Activated CD8-positive, alpha-beta memory T cell treated with anti-CD3 and anti-CD28 coated beads for 4 hours (primary cell): ENCODE measurements at places on chromosomes 16 and 17.

- no peak for DNase-seq
These were observed 320.7 kb downstream of the MAP2K4 start for GRCh38 chr17:12341328-12341727.

DNA sequence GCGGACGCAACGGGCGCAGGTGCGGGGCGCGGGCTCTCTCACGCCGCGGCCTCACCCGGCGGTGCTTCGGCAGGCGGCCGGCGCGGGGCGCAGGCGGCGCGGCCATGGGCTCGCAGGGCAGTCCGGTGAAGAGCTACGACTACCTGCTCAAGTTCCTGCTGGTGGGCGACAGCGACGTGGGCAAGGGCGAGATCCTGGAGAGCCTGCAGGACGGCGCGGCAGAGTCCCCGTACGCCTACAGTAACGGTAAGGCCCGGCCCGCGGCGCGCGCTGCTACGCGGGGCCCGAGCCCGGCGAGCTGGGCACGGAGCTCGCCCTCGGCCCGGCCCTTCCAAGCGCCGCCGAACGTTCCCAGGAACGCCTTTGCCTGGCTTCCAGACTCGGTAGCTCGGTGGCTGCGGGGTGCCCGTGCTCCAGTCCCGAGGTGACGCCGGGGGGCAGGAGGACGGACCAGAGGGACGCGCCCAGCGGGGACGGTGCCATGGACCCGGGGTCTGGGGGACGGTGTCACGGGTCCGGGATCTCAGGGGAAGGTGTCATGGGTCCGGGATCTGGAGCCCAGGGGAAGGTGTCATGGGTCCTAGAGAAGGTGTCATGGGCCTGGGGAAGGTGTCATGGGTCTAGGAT is 435 bp downstream of the RAB40C start:
- no peak for DNase-seq

DNA sequence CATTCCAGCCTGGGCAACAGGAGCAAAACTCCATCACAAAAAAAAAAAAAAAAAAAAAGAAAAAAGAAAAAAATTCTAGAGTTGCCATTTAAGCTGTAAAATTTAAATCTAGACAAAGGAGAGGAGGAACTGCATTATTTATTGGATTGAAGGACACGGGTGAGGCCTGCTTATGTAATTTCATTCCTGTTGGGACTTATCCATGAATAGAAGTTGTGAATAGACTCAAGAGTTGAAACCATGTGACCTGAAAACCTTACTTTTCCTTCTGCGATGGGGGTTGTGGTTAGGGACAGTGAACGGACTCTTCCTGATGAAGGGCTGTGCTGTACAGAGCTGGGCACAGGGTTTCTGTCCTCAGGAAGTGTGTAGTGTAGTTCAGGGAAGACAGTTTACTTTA is 22.5 kb downstream of the BANP start:
- DNase-seq = no peak

DNA sequence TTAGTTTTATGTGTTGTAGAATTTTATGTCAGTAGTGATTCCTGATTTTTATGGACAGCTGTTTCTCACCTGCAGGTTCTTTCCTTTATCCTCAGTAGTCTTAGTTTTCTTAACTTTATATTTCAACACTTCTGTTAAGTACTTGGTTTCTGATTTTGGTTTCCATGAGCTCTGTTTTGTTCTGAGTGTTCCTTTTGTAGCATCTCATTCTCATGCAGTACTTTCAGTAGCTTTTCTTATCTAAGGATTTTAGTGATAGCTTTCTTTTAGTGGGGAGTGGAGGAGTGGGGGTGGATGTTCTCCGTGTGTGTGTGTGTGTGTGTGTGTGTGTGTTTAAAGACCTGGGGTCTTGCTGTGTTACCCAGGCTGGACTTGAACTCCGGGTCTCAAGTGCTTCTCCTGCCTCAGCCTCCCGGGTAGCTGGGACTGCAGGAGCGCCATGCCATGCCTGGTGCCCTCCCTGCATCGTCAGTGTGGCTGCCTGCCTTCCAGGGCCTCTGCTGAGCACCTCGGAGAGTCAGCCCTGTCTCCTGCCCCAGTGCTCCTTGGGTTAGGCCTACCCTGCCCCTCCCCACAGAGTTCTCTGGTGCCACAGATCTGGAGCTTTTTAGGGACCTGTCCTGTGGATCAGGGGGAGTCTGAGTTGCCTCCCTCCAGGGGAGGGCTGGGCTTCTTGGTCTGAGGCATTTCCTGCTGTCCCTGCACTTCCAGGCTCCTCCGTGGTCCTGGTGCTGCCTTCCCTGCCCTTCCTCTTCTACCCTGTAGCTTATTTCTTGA is 4.3 kb upstream of the ZNF750 start:
- DNase-seq = no peak

- no peak for DNase-seq
These were observed 83.8 kb downstream of the FOXL1 start for GRCh38 chr16:86662195-86662594.

DNA sequence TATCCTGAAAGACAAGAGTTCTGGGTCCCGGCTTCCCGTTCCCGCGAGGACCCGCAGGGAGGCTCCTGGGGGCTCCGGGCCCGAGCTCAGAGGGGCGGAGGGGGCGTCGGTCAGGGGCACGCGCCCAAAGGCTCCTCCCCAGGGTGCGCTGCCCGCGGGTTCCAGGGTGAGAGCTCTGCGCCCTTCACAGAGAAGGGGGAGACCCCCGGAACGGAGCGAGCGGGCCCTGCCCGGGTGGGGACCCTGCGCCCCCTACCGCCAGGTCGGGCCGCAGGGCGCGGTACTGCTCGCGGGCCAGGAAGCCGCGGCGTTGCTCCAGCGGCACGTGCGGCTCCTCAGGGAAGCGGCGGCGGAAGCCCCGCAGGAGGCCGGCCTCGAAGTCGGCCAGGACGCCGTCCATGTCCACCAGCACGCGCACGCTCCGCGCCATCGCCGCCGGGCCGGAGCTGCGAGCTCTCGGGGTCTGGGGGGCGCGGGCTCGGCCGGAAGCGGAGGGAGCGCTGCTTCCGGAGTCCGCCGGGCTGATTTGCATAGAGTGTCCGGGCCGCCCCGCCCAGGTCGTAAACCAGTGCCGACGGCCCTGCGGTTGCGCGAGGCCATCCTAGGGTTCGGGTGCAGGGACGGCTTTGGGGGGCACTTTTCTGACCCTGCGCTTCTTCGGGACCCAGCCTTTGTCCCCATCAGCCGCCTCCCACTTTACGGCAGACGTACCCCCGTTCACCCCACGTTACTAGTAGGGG is at the start of gene NT5C:
Gene NT5C (minus strand): TSS at position 465 of the 740 bp plus-strand sequence. CDS start 35 bp downstream, at position 430.
- DNase-seq = peak; percentile 36

- no peak for DNase-seq
These were observed 272.4 kb upstream of the XYLT1 start for GRCh38 chr16:17743158-17743557.

GRCh38 chr17:59266745-59267144 is 46.4 kb downstream of the GDPD1 start:
- DNase-seq = no peak

DNA sequence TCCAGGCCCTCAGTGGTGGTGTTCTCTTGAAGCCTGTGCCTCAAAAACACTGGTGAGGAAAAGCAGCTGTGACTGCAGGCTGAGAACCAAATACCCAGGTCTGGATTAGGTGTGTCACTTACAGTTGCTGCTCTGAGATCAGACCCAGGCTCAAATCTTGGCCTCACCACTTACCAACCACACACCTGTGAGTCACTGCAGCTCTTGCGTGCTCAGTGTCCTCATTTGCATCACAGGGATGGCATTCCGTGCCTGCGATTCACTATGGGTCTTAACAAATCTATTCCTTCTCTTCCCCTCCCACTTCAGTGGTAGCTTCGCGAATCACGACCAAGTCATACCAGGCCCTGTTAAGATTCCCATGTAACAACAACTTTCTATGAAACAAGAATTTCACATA is 233.4 kb upstream of the HSBP1 start:
- DNase-seq = no peak

- DNase-seq = no peak
These were observed 203.5 kb downstream of the RBFOX3 start for GRCh38 chr17:79407385-79407784.

DNA sequence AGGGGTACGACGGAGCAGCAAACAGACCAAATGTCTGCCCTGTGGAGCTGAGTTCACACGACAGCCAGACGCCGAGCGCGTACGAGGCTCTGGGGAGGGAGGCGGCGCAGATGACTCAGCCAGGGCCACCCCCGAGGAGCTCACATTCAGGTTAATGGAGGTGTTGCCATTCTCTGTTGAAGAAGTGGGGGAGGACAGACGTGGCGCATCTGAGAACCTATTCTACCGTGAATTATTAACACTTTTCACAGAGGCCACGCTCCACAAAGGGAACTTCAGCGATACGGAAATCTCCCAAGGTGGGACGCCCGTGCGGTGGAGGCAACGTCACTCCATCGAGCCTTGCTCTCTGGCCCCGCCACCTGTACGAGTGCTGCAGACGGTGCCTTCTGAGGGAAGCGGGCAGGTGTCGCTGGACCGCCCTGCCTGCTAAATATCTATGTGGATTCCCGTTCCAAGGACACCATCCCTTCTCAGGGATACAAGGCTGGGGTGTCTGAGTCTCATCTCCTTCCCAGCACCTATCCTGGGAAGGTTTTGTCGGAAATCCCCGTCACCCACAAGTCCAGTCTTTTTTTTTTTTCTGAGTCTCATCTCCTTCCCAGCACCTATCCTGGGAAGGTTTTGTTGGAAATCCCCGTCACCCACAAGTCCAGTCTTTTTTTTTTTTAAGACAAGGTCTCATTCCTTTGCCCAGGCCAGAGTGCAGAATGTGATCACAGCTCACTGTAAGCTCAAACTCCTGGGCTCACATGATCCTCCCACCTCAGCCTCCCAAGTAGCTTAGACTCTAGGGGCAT is 19.0 kb downstream of the ABR start:
- DNase-seq = no peak

DNA sequence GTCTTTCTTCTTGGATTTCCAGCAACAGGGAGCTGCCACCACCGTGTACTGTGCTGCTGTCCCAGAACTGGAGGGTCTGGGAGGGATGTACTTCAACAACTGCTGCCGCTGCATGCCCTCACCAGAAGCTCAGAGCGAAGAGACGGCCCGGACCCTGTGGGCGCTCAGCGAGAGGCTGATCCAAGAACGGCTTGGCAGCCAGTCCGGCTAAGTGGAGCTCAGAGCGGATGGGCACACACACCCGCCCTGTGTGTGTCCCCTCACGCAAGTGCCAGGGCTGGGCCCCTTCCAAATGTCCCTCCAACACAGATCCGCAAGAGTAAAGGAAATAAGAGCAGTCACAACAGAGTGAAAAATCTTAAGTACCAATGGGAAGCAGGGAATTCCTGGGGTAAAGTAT is 389.0 kb downstream of the MAF start:
- DNase-seq = no peak

GRCh38 chr17:50687200-50688066 is 20.3 kb downstream of the ANKRD40 start:
- DNase-seq = no peak

DNA sequence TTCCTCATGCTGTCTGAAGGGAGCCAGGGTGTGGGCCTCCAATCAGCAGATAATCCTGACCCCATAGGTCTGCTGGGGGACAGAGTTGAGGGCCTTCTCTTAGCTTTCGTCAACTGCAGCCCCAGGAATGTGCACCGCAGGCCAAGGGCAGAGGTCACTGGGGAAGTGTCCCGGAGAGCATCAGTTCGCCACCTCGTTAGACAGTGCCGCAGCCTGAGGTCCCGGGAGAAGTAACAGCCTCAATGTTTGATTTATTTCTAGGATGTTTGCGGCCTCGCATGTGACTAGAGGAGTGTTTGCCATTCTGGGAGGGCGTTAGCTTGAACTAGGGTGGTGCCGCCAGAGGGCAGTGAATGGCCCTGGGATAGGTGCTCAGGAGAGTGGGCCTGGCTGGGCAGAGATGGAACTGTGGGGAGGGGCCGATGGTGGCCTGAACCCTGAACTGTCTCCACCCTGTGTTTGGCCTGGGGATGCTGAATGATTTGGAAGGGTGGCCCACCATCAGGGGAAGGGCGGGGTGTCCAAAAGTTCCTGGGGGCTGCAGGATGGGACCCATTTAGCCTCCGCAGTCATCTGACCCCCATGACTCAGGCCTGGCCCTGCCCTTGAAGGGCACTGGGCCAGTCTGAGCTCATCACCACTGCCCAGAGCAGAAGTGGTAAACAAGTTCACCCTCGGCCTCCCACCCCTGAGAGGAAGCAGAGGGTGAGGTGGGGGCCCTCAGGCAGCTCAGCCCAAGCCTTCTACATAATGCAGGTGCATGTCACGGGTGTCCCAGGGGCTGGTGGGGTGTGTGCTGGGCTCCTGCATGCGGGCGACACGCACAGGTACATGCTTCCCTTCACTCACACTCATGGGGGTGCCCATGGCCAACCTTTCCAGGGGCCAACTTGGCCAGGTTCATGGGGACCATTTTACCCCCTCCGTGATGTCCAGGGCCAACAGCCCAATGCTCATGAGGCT is 12.4 kb upstream of the TAC4 start:
- no peak for DNase-seq

DNA sequence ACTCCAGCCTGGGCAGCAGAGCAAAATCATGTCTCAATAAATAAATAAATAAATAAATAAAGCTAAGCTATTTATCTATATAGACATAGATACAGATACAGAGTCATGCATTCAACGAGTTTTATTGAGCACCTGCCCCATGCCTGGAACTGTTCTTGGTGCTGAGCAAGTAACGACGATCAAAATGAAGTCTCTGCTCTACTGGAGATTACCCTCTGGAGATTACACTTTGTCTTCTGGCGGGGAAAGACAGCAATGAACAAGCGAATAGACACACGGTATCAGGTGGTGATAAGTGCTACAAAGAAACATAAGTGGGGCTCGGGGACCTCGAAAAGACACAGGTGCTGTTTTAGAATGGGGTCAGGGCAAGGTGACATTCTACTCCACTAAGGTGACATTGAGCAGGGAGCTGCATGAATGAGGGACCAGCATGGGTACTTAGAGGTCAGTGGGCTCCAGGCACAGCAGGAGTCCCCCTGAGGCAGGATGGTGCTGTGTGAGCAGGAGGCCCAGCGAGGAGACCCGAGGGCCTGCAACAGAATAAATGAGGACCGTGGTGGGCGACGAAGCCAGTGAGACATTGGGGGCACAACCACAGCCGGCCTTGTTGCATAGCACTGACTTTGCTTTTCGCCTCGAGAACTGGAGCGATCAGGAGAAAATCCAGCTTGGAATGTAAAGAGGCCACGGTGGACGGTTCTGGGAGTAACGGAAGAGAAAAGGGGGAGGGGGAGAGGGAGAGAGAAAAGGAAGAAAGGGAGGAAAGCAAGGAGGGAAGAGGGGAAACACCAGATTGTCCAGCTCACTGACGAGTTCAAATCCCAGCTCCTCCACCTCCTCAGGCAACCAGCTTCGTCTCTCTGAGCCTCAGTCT is 42.4 kb upstream of the MEAK7 start:
- no peak for DNase-seq

GRCh38 chr17:79000396-79001189 is 9.0 kb downstream of the CANT1 start:
- DNase-seq = no peak

GRCh38 chr16:27746076-27746855 is 196.3 kb downstream of the KATNIP start:
- no peak for DNase-seq
